Fibroblast of upper back skin (primary cell): ENCODE measurements at places on chromosomes 6 and 20.

- DNase-seq = no peak
These were observed 112.8 kb upstream of the HEY2 start for GRCh38 chr6:125636671-125637070.

DNA sequence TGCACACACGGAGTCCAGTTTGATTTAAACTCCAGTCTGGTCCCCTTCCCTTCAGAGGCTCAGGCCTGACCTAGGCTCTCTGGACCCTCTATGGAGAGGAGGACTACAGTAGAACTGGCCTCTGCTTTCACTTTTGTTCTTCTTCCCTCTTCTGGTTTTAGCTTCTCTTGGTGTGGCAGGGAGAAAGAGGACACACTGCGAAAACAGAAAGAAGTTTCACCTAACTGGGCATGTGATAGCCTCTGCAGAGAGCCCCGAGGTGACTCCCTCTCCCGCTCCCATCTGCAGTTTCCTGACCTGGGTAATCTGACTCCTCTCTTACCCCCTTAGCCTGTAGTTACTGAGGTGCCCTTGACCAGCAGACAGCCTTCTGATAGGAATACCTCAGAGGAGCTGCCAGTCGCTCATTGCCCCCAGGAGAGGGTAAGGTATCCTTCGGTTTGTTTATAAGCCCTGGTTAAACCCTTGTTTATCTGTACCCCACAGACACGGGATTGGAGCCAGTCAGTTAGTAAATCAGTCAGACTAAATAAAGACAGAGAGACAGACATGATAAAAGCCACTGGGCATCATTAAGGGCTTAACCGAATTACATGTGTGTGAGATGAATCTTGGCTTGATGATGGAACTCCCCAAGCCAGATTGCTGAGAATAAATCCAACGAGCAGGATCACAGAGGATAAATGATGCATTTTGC is 12.0 kb upstream of the DTNBP1 start:
- DNase-seq = no peak

- no peak for DNase-seq
These were observed 591 bp downstream of the VWA7 start for GRCh38 chr6:31776485-31776988.

DNA sequence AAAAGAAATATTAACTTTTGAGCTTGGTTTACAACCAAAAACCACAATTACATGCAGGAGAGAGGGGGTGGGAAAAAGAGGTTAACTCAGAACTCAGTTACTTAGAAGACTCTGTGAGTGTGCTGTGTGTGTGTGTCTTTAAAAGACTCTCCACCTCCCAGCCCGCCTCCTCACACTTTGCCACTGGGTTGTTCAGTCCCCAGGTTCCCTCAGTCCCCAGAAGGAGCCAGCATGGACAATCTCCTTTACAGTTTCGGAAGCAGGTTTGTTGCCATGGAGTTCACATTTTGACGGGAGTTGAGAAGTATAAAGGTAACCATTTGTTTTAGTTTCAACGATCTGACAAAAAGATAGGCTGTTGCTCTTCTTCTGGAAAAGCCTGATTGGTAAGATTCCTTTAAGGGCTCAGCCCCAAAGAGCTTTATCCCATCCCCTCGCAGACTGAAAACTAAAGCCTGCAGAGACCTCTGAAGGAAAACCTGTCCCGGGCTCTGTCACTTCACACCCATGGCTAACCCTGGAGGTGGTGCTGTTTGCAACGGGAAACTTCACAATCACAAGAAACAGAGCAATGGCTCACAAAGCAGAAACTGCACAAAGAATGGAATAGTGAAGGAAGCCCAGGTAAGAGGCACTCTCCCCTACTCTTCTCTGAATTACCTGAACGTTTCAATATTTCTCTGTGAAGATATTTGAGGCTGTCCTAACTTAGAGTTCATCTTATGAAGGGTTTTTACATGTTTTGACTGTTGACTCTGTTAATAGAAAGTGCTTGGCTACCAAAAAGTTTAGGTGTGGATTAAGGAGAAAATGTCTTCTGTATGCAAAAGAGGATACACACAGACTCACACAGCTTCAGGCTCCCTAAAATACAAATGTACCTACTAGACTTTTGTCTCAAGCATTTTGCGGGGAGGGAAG is at the start of gene SPTLC3:
Gene SPTLC3 (plus strand): TSS at position 212 of the 921 bp plus-strand sequence. CDS start 296 bp downstream, at position 508.
- no peak for DNase-seq

DNA sequence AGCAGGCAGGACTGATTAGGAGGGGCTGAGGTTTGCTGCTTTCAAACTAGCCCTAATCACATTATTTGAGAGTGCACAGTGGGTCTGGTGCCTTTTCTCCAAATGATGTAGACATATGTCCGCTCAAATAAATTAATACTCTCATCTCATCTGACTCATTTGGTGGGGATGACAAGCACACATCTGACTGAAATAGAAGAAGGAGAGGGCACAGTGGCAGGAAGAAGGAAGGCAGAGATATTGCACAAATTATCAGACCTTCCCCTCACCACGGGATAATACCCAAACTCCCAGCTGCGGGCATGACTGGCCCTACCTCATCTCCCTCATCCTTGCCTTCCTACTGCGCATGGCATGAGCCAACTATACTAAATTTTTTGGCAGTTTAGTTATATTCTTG is 33.9 kb upstream of the TNFRSF21 start:
- DNase-seq = no peak

DNA sequence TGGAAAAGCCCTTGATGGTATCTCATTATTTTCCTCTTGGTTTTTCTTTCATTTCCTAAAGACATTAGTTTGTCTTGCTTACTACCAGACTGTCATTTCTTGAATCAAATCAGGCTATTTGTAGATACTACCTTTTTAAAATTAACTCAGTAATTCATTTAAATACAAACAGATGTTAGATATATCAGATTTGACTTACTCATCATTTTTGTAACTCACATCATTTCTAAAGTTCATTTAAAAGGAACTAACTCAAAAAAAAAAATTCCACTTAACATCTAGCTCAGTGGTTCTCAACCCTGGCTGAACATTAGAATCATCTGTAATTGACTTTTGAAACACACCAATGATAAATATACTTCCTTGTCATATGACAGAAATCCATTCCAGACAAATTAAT is 48.2 kb upstream of the TINAG start:
- DNase-seq = no peak

GRCh38 chr6:136102991-136103688 is 147.0 kb downstream of the MTFR2 start:
- no peak for DNase-seq

- DNase-seq = no peak
These were observed 6.6 kb downstream of the KIF25 start for GRCh38 chr6:168004023-168004422.

GRCh38 chr20:44204156-44204831 is 6.3 kb downstream of the OSER1 start:
- DNase-seq = peak; percentile 94

GRCh38 chr6:15356937-15357336 is 111.1 kb downstream of the JARID2 start:
- no peak for DNase-seq

- no peak for DNase-seq
These were observed 63.0 kb downstream of the ABHD12 start for GRCh38 chr20:25327521-25328235.

- DNase-seq = no peak
These were observed 79.7 kb downstream of the EDN1 start for GRCh38 chr6:12369781-12370262.

DNA sequence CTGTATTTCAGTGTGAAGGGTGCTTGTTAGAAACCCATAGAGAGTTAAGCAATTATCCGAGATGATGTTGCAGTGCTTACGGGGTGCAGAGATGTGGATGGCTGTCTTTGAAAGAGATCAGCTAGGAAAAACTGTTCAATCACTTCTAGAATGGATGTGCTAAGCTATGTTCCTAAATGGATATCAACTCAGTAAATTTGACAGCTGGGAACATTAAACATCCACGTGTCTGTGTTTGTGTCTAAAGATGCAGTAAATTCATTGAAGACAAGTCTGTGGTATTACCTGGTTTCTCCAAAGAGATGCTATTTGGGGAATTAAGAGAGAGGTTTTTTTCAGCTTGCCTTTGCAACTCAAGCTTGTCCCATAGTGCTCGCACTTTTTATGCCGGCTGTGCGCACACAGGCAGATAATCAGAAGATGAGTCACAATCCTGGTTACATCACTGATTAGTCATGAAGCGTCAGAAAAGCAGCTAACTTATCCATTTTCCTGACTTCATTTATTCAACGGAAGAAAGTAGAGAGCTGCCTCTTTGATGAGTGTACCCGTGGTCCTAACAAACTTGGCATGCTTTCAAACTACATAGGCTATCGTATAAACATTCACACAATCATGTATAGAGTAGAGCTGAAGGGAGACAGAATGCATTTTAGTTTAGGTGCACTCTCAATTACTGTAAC is 691.7 kb upstream of the SLC35B3 start:
- peak; percentile 82 for DNase-seq

GRCh38 chr6:156949376-156949775 is 172.2 kb downstream of the ARID1B start:
- DNase-seq = peak; percentile 79

GRCh38 chr6:107612762-107613415 is 123.0 kb downstream of the SOBP start:
- no peak for DNase-seq

GRCh38 chr6:157516319-157517026 is 135.5 kb downstream of the ZDHHC14 start:
- DNase-seq = no peak

DNA sequence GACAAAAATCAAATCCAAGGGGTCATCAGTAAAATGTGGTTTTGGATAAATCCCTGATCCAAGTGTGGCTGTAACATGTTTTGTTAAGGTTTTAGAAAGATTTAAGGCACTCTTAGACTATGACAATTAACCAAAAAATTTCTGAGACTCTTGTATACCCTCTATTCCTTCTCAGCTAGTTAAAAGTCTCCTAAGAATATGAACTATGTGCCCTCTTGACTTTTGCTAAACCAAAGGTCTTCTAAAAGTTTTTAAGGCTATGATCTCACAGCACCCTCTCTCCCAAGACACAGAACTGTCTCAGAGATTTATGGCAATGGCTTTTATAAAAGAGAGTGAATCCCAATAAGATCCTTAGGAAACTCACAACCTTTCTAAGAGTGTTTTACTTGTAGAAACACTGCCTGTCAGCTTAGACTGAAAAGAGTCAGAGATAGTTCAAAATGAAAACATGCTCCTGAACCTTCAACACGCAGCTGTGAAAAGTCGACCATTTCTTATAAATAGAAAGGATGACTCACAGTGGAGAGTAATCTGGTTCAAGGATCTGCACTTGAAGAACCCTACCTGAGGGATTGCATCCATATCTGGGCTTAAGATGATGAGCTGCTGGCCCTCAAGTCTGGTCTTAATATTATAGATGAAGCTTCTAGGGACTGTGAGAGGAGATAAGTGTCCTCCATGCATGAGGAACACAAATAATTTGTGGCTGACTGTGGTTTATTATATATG is 388.4 kb upstream of the GJE1 start:
- DNase-seq = no peak

DNA sequence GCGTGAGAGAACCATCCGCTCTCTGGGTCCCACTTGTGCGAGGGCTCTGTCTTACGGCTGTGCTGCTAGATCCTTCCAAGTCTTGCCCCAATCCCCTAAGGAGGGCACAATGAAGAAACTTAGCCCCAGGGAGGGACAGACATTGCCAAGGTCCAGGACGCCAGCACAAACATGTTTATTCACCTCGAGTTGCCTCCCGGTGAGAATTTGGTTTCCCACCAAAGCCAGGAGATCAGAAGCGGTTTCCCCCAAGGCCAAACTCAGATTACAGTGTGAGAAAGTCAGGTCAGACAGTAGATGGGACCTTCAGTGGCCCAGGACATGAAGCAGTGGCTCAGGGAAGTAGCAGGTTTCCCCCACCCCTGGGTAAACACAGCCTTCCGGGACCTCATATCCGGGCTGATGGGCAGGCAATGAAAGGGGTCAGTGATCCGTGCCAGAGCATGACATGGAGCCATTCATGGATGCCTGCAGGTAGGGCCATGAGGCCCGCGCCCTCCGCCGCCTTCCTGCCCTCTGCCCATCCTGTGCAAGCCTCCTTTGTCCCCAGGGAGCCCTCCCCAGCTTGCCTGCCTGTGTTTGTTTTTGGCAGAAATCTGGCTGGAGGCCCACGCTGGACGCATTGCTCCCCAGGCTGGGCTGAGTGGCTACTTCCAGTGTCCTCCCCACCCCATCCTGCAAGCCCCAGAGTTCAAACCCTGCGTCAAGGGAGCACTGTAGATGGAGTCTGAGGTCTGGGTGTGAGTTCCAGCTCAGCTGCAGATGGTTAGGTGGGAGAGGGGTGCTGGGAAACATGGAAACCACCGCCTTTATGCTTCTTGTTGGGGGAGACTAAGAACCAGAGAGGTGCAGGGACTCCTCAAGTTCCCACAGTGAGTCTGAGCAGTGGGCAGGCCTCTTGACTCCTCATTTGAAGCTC is 2.0 kb downstream of the BPIFB2 start:
- no peak for DNase-seq

- DNase-seq = no peak
These were observed 31.7 kb downstream of the FOXC1 start for GRCh38 chr6:1641343-1641885.

- no peak for DNase-seq
These were observed 9.7 kb downstream of the NOTCH4 start for GRCh38 chr6:32214126-32214525.

DNA sequence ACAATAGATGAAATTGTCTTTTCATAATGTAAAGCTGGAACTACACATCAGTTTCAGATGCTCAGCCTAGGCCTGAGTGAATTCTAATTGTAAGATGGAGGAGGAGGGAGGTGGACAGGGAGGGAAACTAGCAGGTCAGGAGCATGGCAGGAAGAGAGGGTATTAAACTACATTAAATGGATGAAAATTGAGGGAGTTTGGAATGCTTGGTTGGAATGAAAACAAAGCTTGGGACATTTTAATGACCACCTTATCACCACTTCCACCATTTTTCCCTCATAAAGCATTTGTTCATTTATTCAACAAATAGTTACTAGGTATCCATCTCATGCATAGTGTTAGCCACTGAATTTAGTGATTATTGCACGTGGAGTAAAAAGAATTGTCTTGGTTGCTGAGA is 65.0 kb downstream of the KIZ start:
- no peak for DNase-seq

GRCh38 chr20:63216849-63217471 is 1.0 kb upstream of the YTHDF1 start:
- DNase-seq = no peak

DNA sequence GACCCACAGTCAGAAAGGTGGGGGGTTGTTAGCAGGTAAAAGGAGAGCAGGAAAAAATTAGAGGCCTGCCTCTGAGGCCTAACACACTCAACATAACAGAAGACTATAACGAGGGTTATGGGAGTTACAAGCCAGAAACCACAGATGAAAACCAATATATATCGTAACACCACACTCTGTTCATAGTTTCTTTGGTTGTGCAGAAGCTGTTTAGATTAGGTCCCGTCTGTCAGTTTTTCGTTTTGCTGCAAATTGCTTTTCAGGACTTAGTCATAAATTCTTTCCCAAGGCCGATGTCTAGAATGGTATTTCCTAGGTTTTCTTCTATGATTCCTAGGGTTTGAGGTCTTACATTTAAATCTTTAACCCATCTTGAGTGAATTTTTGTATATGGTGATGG is 3.7 kb upstream of the MAP3K5 start:
- no peak for DNase-seq

DNA sequence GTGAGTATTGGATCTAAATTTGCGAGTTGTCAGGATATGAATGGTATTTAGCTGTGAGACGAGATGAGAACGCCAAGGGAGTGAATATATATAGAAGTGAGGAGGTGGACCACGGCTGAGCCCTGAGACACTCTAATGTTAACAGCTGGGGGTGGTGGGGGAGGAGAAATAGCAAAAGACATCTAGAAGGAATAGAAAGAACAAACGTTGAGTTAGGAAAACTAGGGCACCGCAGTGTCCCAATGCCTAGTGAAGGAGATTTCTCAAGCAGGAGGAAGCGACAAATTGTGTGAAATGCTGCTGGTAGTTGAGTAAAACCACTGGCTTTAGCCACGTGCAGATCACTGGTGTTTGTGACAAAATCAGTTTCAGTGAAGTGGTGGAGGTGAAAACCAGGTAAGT is 56.9 kb downstream of the CD164 start:
- no peak for DNase-seq
